ENCODE measurements at places on chromosomes 2 and 18.

DNA sequence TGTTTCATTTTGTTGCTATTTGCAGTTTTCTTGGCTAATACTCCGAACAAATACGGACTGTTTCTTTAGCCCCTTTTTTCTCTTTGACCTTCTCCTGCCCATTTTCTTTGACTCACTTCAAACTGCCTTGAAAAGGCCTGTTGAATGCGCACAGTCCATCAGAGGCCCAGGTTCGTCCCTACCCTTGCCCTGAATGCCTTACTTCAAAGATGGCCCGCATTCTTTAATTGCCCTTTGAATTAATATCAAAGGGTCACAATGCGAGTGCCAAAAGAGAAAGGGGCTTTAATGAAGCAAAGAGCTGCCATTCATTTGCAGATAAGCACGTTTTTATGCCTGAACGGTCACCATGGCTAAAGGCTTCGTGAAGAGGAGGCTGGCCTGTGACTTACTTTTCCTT lies 29.7 kb downstream of the PAX3 start:
- no peak overlapping the region for H3K4me3 ChIP-seq
- no peaks in the 10 kb centered on the region for H3K36me3 ChIP-seq
- peaks cover 7% of the 10 kb centered on the region for H3K27me3 ChIP-seq
- no peak overlapping the region for H3K27ac ChIP-seq
- H3K4me1 ChIP-seq: no peaks in the 10 kb centered on the region

DNA sequence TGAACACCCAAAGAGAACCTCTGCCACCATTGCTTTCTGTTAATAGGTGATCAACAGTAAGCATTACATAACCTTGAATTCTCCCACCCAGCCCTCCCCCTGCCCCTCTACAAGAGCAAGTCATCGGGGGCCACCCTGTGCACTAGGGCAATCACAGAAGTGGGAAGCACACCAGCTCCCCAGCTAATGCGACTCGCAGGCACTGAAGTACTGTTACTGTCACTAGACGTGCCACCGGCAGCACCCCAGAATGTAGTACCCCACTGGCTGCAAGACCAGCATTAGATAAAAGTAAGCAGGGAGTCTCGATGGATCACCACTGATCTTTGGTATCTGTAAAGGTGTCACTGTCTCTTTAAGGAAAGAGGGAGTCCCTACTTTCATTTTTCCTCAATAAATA lies 167.6 kb downstream of the FAM210A start:
- H3K4me1 ChIP-seq: peaks cover 18% of the 10 kb centered on the region
- H3K4me3 ChIP-seq: no peak overlapping the region
- no peaks in the 10 kb centered on the region for H3K27me3 ChIP-seq
- no peaks in the 10 kb centered on the region for H3K36me3 ChIP-seq
- no peak for DNase-seq

- H3K27me3 ChIP-seq: peaks cover 4% of the 10 kb centered on the region
- peaks cover 9% of the 10 kb centered on the region for H3K4me1 ChIP-seq
- no peak overlapping the region for H3K27ac ChIP-seq
- no peaks in the 10 kb centered on the region for H3K36me3 ChIP-seq
- no peak overlapping the region for H3K4me3 ChIP-seq
- DNase-seq: no peak
Measured at GRCh38 chr2:65353927-65354326, 78.5 kb downstream of the SPRED2 start.

DNA sequence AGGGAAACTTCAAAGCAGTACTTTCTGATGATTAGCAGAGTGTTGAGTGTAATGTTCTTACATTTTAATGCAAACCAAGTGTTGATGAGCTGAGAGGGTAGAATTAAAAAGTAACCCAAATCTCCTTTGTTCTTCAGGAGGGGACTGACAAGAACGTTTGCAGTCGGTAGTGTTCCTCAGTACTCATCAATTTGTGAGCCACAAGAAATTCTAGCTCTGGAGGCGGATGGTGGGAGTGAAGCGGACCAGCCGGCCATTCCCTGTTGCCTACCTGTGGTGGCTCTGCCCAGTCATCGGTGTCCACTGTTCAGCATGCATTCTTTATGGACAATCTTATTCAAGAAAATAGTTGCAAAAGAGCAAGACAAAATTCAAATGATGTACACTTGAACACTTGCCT lies 438.6 kb upstream of the POU3F3 start:
- peaks cover 17% of the 10 kb centered on the region for H3K27me3 ChIP-seq
- no peaks in the 10 kb centered on the region for H3K36me3 ChIP-seq
- no peak overlapping the region for H3K27ac ChIP-seq
- no peak for DNase-seq
- no peaks in the 10 kb centered on the region for H3K4me1 ChIP-seq

DNA sequence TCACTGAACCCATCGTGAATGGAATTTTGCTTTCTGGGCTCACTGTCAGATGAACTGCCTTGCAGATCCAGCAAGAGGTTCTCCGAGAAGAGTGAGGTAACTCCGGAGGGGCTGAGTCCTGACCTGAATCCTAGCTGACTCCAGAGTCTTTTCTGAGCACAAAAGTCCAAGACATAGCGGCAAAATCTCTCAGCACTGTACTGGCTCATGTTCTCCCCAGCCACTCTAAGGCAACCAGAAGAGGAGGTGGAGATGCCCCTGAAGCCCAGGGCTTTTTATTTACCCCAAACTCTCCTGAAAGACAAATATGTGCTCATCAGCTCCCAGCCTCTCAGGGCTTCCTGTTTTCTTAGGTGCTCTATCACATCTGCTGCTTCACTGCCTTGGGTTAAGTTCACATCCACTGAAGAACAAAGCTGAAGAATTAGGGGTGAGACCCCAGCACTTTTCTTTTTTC lies 221.8 kb downstream of the MREG start:
- H3K36me3 ChIP-seq: no peaks in the 10 kb centered on the region
- H3K4me1 ChIP-seq: peaks cover 8% of the 10 kb centered on the region
- no peak for DNase-seq

GRCh38 chr2:3098231-3098630 lies 279.4 kb downstream of the EIPR1 start:
- H3K4me1 ChIP-seq: peaks cover 3% of the 10 kb centered on the region
- DNase-seq: no peak
- peaks cover 10% of the 10 kb centered on the region for H3K27me3 ChIP-seq
- peaks cover 3% of the 10 kb centered on the region for H3K36me3 ChIP-seq
- no peak overlapping the region for H3K4me3 ChIP-seq

GRCh38 chr2:233474308-233475160 lies 92.0 kb downstream of the USP40 start:
- peaks cover 50% of the 10 kb centered on the region for H3K36me3 ChIP-seq
- no peaks in the 10 kb centered on the region for H3K4me1 ChIP-seq
- DNase-seq: no peak
- H3K27me3 ChIP-seq: no peaks in the 10 kb centered on the region
- no peak overlapping the region for H3K4me3 ChIP-seq

All from naive thymus-derived CD8-positive, alpha-beta T cell (primary cell).